Activated T-helper 1 cell treated with anti-CD3 and anti-CD28 coated beads, Interleukin-2, amount 50 U/mL, for 16 hours (primary cell): ENCODE measurements at places on chromosomes 13 and 19.
A peak's percentile ranks its signal among the peaks of the same experiment; 100 is the strongest.

- no peak for DNase-seq
Observed at GRCh38 chr19:48713041-48713863, 6.3 kb downstream of the MAMSTR start.

DNA sequence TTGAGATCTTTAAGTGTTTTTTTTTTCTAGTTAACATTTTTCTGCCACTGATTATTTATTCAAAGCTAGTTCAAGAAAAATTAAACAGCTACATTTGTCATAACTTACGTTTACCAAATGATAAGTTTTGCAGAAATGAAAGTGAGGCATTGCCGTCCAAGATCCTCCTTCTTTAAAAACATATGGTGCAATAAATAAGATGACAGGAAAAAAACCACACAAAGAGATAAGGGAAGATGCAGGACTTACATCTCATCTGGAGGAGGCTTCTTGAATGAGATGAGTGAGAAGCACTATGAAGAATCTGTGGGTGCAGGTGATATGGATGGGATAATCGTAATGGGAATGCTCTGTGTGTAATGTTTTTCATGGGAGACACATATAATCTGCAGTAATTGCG lies 12.4 kb downstream of the TNFSF13B start:
- no peak for DNase-seq

- DNase-seq, result no peak
Observed at GRCh38 chr19:14577264-14577663, 5.4 kb upstream of the NDUFB7 start.

DNA sequence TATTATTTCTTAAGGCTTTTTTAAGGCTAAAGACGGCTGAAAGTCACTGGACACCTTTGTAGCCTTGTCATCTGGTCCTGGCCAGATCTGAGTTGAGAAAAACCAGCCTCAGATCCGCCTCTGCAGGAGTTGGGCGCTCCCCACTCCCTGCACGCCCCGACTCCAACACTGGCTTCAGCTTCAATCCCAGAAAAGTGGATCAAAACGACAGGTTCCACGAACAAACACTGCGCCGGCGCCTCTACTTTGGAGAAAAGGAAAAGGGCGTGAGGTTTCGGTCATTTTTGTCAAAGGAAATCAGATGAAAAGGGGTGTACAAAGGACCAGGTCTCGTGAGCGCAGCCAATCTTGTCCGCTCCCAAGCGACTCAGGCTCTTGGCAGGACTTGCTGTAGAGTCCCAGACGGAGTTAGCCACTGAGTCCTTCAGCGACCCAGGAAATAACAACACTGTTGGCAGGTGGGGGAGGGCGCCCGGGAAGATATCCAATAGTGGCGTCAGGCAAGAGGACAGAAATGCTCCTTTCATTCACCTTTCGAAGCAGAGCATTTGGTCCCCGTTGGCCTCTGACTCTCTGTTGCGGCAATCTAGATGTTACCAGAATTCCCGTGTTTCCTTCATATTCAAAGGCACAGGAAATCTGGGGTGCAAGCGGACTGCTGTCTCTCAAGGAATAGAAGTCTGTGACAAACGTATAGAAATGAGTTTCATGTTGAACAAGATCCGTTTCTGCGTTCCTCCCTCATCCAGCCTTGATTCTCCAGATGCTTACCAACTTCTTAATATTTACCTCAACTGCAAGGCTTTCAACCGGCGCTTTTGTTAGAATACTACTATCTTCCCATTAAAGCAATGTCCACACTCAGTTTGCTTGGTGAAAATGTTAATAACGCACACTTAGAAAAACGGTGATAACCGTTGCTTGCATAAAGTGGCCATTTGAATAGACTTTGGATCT lies 1.8 kb upstream of the CCNA1 start:
- no peak for DNase-seq

GRCh38 chr13:21738630-21739029 lies 67.8 kb downstream of the FGF9 start:
- DNase-seq, result no peak

DNA sequence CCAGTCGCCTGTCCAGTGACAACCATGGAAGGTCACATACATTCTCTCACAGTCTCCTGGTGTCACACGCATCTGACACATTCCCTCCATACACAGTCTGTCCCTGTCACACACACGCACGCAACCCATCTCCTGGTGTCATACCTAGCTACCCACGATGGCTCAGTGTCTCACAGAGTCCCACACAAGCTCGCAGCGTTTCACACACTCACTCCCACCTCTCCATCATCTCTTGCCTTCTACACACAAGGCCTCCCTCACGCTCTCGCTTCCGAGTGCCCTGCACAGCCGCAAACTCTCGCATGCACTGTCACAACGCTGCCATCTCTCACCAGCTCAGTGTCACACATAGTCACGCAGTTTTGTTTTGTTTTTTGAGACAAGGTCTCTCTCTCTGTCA lies 1.2 kb upstream of the GNG8 start:
- DNase-seq, result no peak

DNA sequence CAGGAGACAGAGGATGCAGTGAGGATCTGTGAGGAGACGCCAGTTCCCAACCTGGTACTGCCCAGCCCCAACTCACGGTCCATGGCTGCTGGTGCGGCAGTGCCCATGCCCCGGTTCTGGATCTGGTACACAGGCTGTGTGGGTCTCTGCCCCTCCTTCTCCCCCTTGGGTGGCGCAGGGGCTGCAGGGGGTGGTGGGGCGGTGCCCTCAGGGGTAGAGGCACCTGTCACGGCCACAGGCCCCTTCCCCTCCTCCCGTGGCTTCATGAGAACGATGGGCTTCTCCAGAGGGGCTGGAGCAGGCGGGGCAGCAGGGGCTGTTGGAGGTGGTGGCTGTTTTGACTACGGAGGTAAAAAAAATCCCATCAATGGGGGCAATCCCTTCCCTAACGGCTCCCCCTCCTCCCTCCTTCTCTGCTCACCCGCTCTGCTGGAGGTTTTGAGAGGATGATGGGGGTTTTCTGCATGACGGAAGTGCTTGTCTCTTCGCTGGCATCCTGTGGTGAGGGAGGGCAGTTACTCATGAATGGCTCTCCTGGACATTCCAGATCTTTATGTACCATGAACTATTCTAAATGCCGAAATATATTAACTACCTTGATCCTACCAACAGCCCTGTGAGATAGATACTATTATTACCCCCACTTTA lies 7.1 kb downstream of the SMG9 start:
- no peak for DNase-seq

DNA sequence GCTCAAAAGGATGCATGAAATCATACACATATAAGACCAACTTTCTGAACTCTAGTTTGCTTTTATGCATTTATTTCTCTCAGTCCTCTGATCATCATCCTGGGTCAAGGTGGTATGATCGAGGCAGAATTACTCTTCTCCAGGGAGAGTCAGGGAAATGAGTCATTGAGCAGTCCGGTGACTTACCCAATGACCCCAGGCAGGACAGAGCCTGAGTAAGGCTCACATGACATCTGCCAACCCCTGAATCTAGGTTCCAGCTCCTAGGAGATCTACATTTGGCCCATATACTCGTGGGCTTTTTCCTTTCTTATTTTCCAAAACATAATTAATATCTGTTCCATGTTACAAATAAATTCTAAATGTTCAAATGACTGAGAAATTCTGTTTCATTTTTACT lies 502.3 kb downstream of the FOXO1 start:
- no peak for DNase-seq

DNA sequence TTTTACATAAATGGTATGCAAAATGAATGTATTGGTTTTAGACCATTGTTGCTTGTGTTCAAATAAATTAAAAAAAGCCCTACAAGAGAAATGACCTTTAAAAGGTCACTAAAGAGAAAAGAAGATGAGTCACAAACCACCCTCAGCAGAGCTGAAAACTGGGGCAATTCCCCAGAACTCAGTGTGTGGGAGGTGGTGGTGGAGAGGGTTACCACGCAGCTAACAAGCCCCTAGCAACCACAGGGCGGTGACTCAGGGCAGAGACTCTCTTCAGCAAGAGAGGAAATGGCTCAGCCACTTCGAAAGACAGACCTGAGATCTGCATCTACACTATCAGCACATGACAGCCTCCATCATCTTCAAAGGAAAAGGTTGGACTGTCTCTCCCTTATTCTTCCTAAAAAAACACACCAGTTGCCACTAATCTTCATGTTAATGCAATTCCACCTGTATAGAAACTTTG lies 29.4 kb upstream of the NDFIP2 start:
- peak; percentile 82 for DNase-seq

DNA sequence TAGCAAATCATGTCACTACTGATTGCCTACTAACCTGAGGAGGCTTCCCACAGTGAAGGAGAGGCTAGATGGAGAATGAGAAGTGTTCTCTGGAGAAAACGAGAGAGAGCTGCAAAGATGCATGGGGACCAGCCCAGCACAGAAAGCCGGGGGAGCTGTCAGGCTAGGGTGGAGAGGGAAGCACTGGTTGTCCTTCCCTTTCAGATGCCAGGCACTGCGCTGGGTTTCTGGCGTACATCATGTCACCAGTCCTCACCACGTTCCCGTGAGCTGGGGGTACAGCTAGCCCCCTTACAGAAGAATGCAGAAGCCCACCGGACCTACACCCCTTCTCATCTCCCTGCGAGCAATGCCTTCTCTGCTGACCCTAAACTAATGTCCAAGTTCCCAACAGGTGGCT lies 86.0 kb downstream of the STK24 start:
- DNase-seq, result no peak

- DNase-seq, result no peak
Observed at GRCh38 chr19:31979362-31979761, 366.0 kb upstream of the ZNF507 start.

- DNase-seq, result no peak
Observed at GRCh38 chr13:113182046-113182445, 23.6 kb downstream of the PROZ start.

GRCh38 chr13:76016799-76017400 lies 380.8 kb downstream of the LMO7 start:
- DNase-seq, result no peak

DNA sequence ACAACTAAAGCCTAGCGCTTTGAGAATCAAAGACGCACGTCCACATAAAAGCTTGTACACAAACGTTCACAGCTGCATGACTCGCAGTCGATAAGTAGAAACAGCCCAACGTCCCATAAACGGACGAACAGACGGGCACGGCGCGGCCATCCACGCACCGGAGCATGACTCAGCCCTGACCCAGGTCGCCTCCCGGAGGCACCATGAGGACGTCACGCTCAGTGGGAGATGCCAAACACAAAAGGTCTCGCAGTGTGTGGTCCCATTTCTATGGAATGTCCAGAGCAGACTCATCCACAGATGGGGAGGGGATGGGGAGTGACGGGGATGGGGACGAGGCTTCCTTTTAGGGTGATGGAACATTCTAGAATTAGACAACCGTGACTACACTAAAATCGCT lies 9.4 kb downstream of the POLRMT start:
- DNase-seq, result no peak

GRCh38 chr19:15534957-15535864 lies 26.9 kb downstream of the CYP4F22 start:
- DNase-seq, result no peak

- no peak for DNase-seq
Observed at GRCh38 chr19:41709951-41710645, 1.7 kb downstream of the CEACAM5 start.

GRCh38 chr13:27772651-27773425 lies 19.4 kb upstream of the GSX1 start:
- DNase-seq, result no peak

DNA sequence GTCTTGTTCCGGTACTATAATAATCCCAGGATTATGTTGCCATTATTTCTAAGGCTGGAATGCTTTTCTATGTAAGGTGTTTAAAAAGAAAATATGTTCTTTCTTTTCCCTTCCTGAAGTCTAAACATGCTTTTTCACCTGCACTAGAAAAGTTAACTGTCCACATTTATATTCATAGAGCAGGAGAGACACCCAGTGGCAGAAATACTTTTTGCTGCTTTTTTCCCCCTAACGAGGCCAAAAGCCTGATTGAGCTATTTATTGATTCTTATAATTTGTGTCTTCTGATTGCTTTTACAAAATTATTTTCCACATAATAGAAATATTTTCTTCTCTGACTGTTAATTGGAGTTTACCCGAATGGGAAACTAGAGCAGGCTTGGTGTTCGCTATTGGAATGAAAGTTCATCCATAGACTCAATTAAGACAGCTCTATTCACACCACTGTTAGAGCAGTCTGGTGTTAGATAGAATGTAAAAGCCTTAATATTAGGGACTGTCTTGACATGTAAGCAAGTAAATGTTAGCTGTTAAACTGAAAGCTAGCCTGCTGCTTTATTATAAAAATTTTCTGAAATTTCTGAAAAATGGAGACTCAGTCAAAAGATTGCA lies 15.8 kb downstream of the GPR180 start:
- DNase-seq, result no peak

GRCh38 chr19:892894-893689 lies at the start of the genes MED16 and RNU6-9:
Gene MED16 (minus strand): TSS chr19:893187. CDS start chr19:891131, 2,056 bp downstream.
Gene RNU6-9 (plus strand): TSS chr19:893484.
- peak; percentile 73 for DNase-seq

GRCh38 chr13:52158629-52159158 lies 703 bp downstream of the NEK3 start:
- no peak for DNase-seq

GRCh38 chr13:24271601-24272451 lies 37.6 kb upstream of the C1QTNF9 start:
- DNase-seq, result peak; percentile 37

DNA sequence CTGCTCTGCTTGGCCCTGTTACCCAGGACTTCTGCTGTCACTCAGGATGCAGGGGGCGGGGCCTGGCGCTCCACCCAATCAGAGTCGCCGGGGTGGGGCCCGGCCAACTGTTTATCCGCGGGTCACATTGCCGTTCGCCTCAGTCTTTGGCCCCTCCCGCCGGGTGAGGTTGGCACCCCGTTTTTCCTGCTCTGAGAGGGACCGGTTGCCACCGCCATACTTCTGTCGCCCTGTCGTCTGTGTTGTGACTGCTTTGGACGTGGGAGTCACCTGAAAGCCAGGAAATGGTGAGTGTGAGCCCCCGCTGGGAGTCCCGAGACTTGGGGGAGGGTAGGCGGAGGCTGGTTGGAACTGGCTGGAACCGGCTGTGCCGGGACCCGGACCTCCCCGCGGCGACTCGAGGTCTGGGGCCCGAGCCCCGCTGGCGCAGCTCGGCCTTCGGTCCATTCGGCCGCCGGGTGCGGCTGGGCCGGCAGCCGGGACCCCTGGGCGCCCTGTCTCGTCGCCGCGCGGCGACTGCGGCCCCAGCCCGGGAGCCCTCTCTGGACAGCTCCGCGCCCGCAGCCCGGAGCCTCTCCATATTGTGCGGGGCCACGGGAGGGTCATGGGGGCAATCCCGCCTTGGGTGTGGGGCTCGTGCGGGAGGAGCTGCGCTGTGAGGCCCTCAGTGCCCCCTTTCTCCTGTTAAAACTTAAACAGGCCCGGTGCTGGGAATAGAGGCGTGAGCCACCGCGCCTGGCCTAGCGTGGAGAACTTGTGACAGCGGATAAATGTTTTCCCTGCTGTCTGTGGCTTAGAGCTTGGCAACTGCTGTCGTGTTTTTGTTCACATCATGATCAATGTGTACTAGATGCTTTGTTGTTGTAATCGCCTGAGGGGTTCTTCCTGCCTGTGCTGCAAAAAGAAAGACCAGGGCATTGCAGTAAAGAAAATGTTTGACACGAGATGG lies at the start of gene ZNF844:
Gene ZNF844, plus strand, starts transcription at position 142 of the 949 bp plus-strand sequence. Its CDS starts 143 bp downstream, at position 285.
- peak; percentile 44 for DNase-seq

DNA sequence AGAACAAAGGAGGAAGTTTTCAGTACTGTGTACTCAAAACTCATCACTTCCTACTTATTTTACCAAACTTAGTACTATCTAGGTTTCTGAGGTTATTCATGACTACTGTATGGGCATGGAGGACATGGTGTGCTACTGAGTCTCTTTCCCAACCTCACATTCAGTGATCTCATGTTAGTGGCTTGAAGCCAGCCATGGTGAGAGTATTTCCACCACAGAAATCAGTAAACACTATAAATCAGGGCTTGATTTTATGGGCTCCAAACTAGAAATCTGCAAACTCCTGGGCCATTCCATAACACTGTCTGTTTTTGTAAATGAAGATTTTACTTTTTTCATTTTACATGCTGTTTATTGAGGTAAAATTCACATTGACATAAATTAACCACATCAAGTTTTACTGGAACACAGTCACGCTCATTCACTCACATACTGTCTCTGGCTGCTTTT lies 19.7 kb downstream of the MED26 start:
- DNase-seq, result no peak
